ENCODE measurements at places on chromosomes 11 and 22. TPM values are rescaled to one million over a fixed set of nuclear protein-coding genes. Genes with fewer than 3 reads are reported as not detected.

BTG4 gene
- not detected for polyA plus RNA-seq

PACSIN2 gene
- polyA plus RNA-seq = 26.0 TPM

SHISAL1 gene
- 0.01 TPM for polyA plus RNA-seq

MOV10L1 gene
- not detected for polyA plus RNA-seq

GDPD4 gene
- polyA plus RNA-seq = not detected

CHST1 gene
- 1.2 TPM for polyA plus RNA-seq

ARHGAP20 gene
- 1.1 TPM for polyA plus RNA-seq

USH1C gene
- 0.05 TPM for polyA plus RNA-seq

ANGPTL5 gene
- polyA plus RNA-seq = 0.03 TPM

APOL5 gene
- polyA plus RNA-seq = 0.04 TPM

Data from psoas muscle (tissue), 8 donors.